ENCODE measurements at places on chromosomes 16 and 17. TPM values are rescaled to one million over a fixed set of nuclear protein-coding genes. Genes with fewer than 3 reads are reported as not detected.
A peak's percentile ranks its signal among the peaks of the same experiment; 100 is the strongest.

The CCL7 gene
- total RNA-seq: not detected

The FOXC2 gene
- 45.4 TPM for total RNA-seq

The EVPL gene
- total RNA-seq: 0.21 TPM

The TEKT1 gene
- total RNA-seq: not detected

DNA sequence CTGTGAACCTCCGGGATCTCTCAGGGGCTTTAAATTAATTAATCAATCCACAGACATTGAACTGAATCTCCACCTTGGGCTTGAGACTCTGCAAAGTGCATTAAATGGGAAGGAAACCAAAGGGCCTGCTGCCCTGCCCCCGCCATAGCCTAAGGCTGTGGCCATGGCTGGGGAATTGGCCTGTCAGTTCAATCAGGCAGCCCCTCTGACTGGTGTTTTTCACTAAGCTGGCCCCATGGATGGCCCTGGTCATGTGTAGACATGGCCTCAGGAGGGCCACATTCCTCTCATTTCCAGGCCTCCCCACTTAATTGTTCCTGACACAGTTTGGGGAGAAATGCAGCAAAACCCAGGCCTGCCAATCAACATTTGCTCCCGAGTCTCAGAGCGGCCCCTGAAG is 499.8 kb downstream of the WWOX start:
- no peak for DNase-seq

DNA sequence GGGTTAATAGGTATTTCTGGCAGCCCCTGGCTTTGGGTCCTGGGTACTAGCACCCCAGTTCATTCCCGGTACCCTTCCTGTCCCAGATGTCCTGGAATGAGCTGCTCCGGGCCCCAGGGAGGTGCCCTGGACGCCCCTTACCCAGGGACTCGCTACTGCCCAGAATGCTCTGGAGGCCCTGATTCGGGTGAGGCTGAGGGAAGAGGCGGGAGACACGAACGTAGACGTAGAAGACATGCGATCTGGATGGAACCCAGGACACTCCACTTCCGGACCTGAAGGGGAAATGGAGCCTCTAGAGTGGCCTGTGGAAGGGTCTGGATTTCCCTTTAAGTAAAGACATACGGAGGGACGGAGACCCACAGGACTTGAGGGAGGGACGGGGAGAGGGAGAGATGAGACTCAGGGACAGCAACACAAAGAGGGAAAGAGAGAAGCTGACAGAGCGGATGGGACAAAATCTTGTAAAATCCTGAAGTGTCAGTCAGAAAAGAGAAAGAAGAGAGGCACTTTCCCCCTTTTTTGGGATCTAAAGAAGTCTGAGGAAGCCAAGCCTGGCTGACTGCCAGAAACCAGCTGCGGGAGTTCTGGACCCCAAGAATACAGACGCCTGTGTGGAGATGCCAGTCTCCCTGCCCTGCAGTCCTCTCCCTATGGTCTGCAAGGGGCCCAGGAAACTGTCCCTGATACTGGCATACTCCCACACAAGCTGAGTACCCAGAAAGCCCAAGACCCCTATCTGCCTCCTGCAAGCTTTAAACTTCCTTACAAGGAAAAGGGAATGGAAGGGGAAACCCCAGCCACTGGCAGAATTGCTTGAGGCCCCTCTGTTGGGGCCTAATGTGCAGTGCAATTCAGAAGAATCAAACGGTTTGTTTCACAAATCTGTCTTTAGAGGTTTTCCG is 1.0 kb upstream of the HOXB13 start:
- no peak for DNase-seq

DNA sequence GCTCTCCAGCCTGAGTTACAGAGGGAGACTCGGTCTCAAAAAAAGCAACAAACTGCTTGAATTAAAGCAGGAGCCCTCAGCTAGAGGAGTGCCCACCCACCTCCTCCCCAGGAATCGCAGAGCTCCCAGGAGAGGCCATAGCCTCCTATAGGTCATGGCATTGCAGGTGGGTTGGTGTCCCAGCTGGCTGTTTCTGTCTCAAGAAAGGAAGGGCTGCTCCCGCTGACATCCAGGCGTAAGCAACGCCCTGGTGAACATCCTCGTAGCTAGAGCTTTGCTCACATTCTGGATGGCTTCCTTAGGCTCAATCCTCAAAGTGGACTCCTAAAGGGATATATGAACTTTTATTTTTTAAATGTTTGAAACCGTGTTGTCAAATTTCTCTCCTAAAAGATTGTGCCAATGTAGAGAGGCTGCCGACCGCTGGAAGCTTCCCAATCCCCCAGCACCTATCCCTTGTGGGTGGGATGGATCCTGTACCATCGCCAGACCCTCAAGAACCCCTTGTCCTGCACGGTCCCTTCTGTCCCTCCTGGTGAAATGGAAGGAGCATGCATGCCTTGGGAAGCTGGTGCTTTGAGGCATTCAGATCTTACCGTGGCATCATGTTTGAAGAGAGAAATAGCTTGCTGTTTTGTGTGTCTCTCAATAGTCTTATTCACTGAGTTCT is 5.9 kb downstream of the NLRC5 start:
- peak; percentile 33 for DNase-seq

GRCh38 chr17:76987486-76988093 is 119.4 kb downstream of the MGAT5B start:
- DNase-seq: no peak

The CNGB1 gene
- not detected for total RNA-seq

GRCh38 chr16:54107583-54108202 is 178.9 kb downstream of the IRX3 start:
- no peak for DNase-seq

- DNase-seq: no peak
Measured at GRCh38 chr17:31931756-31932155, 5.1 kb upstream of the SUZ12 start.

- peak; percentile 36 for DNase-seq
Measured at GRCh38 chr17:58354541-58355216, 2.7 kb upstream of the SUPT4H1 start.

The KRTAP4-4 gene
- not detected for total RNA-seq

The THAP11 gene
- 21.5 TPM for total RNA-seq

DNA sequence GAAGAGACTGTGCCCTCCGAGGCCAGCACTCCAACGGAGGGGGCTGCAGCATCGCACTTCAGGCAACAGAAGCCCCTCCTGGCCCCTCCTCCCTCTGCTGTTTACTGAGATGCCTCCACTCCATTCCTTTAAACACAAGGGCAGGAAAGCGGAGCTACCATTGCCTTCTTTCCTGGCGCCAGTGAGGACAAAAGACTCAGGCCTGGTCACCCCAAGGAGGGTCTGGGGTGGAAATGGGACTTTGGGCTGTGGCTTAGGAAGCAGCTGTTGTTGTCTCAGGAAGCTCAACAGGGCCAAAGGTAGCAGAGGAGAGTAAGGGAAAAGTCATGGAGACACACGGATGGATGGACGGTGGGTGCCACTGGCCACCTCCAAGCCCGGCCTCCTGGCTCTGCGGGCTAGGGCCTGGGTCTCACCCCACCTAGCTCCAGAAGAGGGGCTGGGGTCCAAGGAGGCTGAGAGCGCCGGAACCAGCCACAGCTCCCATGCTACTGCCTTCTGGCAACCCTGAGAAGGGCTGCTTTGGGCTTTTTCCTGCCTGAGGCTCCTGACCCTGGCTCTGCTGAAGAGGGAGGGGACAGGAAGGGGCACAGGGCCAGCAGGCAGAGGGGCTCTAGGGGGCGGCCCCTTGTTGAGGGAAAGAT is 11.1 kb downstream of the CD300LG start:
- DNase-seq: no peak

DNA sequence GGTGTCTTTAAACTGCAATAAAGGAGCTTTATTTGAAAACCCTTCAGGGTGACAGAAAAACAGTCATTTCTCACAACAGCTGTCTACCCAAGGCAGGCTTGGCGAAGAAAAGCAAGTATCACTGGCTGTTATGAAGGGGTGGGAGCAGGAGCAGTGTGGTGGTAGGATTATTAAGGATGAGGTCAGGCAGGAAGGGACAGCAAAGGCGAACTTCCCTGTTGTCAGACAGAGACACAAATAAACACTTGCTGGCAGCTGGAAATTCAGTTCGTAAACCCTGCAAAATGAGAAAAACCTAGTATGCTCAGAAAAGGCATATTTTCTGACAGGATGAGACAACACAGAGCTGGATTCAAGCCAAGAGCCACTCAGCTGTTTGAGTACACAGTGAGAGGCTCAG is 416.3 kb upstream of the CDH5 start:
- no peak for DNase-seq

DNA sequence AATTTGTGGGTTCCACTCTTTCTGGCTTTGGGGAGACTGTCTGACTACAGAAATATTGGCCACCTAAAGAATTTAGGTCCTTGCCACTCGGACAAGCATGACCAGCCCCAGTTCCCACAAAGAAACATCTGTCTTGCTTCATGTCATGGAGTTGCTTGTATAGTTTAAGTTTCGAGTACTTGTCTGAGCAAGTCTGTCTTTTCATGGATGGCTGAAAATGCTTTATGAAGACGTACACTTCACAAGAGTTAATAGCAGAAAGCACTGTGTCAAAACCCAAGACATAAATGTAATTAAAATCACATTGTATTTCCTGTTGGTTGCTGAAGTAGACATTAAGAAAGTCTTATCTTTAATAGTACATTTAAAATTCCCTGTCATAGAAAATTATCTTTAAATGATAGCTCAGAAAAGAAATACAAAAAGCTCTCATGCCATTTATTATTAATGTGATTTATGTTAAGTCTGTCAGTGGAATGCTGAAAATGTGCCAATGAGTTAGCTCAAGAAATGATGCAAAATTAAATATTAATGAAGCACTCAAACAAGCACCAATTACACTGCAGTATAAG is 29.8 kb upstream of the XYLT2 start:
- DNase-seq: no peak

GRCh38 chr16:57773019-57773418 is 29.3 kb downstream of the KIFC3 start:
- DNase-seq: peak; percentile 33

The KRTAP3-2 gene
- total RNA-seq: not detected

The GAS2L2 gene
- total RNA-seq: not detected

DNA sequence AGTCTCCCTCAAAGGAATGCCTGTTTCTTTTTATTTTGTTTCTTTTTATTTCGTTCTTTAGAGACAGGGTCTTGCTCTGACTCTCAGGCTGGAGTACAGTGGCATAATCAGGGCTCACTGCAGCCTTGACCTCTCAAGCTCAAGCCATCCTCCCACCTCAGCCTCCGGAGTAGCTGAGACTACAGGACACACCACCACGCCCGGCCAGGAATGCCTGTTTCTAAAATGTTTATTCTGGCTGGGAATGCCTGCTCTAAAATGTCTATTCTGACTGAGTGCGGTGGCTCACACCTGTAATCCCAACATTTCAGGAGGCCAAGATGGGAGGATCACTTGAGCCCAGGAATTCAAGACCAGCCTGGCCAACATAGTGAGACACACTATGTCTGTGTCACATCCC is 2.5 kb upstream of the MMP28 start:
- DNase-seq: no peak

The DOC2A gene
- 0.23 TPM for total RNA-seq

DNA sequence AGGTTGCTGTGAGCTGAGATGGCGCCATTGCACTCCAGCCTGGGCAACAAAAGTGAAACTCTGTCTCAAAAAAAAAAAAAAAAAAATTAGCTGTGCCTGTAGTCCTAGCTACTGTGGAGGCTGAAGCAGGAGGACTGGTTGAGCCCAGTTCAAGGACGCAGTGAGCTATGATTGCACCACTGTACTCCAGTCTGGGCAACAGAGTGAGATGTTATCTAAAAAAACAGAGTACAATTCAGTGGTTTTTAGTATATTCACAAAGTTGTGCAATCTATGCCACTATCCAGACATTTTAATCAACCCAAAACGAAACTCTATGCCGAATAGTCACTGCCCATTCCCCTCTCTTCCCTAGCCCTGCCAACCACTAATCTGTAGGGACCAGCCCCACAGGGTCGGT is 25.1 kb downstream of the C16orf54 start:
- no peak for DNase-seq

GRCh38 chr16:29916979-29917378 is 9.0 kb downstream of the KCTD13 start:
- no peak for DNase-seq

Data from aorta (tissue), 5 donors.